ENCODE measurements at places on chromosomes 13 and 19. TPM values are rescaled to one million over a fixed set of nuclear protein-coding genes. Genes with fewer than 3 reads are reported as not detected.

Gene CABP5
- not detected for total RNA-seq

Gene DCT
- not detected for total RNA-seq

Gene RNF17
- total RNA-seq = not detected

Gene ZNF90
- total RNA-seq = not detected

Gene PLIN4
- 0.32 TPM for total RNA-seq

Gene CAPN12
- 5.0 TPM for total RNA-seq

Gene NLRP5
- total RNA-seq = not detected

Gene ZNF677
- not detected for total RNA-seq

Gene GARRE1
- 11.2 TPM for total RNA-seq
